ENCODE measurements at places on chromosomes 5 and 9. TPM values are rescaled to one million over a fixed set of nuclear protein-coding genes. Genes with fewer than 3 reads are reported as not detected.
A peak's percentile ranks its signal among the peaks of the same experiment; 100 is the strongest.

GRCh38 chr9:129762985-129763926 is 10.4 kb upstream of the PTGES start:
- H3K36me3 ChIP-seq: no peaks in the 10 kb centered on the region
- H3K4me1 ChIP-seq: no peaks in the 10 kb centered on the region
- no peak overlapping the region for H3K27ac ChIP-seq
- no peak overlapping the region for H3K4me3 ChIP-seq

DNA sequence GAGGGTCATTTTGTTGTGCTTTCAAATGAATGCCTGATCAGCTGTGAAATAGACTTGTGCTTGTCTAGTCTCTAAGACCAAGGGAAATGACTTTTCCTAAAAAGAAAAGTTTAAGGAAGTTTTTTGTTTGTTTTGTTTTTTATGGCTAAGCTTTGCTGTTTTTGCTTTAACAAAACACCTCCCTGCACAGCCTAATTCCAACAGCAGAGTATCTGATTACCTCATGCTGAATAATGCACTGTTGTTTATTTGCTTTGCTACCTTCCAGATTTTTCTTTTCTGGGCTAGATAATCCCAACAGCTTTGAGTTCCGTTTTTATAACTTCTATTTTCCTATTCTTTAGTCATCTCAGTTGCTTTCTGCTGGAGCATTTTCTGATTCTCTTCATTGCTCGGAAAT is 95.8 kb downstream of the AOPEP start:
- no peak for DNase-seq
- no peaks in the 10 kb centered on the region for H3K36me3 ChIP-seq
- peaks cover 16% of the 10 kb centered on the region for H3K4me1 ChIP-seq
- H3K4me3 ChIP-seq: no peak overlapping the region
- no peaks in the 10 kb centered on the region for H3K27me3 ChIP-seq

DNA sequence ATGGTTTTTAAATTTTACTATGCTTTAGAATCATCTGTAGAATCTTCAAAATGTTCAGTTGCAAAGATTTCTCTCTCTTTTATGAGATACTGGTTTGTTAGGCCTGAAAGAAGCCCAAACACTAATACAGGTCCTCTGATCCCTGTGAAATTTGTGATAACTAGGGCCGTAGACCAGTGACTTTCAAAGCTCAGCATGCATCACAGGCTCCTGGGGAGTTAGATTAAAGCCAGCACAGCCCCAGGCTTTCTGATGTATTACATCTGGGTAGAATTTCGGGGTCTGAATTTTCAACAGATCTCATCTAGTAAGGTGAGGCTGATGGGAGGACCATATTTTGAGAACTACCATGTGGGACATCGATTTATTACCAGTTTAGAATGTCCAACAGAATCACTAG is 194.1 kb upstream of the PTPRD start:
- no peak overlapping the region for H3K4me3 ChIP-seq
- H3K27ac ChIP-seq: no peak overlapping the region
- H3K27me3 ChIP-seq: no peaks in the 10 kb centered on the region
- no peaks in the 10 kb centered on the region for H3K36me3 ChIP-seq
- no peaks in the 10 kb centered on the region for H3K4me1 ChIP-seq

GRCh38 chr9:35490155-35490909 is 421 bp downstream of the RUSC2 start:
- peak; percentile 60 for DNase-seq
- H3K27ac ChIP-seq: no peak overlapping the region
- H3K4me3 ChIP-seq: peak overlapping the region; percentile 91
- peaks cover 7% of the 10 kb centered on the region for H3K27me3 ChIP-seq

- H3K27ac ChIP-seq: no peak overlapping the region
- DNase-seq: no peak
- H3K4me3 ChIP-seq: peak overlapping the region; percentile 58
- no peaks in the 10 kb centered on the region for H3K36me3 ChIP-seq
- H3K27me3 ChIP-seq: peaks cover 94% of the 10 kb centered on the region
Observed at GRCh38 chr9:126612326-126612812, 1.4 kb upstream of the LMX1B start.

DNA sequence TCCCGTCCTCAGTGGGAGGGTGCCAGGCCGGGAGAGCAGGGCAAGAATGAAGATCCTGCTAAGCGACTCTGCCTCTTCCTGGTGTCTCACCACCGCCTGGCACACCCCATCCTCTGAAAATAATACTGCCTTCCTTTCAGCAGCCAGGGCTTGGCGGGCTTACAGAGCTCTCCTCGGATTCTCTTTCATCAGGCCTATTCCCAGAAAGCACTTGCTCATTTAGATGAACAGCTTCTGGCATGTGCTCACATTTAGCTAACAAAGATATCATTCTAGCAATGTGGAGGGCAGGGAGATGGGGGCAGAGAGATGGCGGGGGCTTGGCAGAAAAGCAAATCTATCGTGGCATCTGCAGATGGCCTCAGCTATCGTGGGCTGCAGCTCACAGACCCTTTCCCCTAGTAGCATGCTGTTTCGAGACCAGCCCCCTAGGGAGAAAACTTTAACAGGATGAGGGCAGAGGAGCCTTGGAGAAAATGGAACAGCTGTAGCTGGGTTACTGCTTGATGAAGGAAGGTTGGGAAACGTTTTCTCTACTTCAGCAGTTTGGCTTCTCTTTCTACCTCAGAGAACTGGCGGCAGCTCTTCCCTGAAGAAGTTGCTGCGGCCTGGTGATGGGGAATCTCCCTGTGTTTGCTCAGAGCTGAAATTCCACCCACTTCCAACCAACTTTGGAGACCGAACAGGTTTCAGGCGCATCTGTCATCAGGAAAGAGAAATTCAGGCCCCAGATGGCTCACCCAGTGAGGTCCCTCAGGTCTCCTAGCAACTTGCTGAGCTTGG is 102.1 kb downstream of the TMEM174 start:
- DNase-seq: no peak
- H3K36me3 ChIP-seq: no peaks in the 10 kb centered on the region
- H3K27ac ChIP-seq: no peak overlapping the region
- H3K4me1 ChIP-seq: peaks cover 3% of the 10 kb centered on the region
- H3K27me3 ChIP-seq: no peaks in the 10 kb centered on the region

GRCh38 chr5:64315778-64316177 is 150.1 kb downstream of the RNF180 start:
- H3K4me1 ChIP-seq: no peaks in the 10 kb centered on the region
- no peak for DNase-seq
- no peaks in the 10 kb centered on the region for H3K36me3 ChIP-seq

DNA sequence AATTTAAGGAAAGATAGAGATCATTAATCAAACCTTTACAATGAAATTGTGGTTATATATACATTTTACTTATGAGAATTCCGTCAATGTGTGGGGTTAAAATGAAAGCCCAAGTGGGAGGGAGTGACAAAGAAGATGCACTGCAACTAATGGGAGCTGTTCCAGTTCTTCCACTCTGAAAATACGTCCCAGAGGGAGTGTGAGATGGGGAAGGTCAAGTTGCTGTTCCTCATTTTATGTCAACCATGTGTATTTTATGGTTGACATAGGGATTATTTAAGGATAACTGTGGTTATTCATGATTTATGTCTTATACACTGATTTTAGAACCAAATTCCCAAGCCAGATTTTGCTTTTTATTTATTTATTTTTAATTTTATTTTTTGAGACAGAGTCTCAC is 14.2 kb upstream of the RGS3 start:
- no peaks in the 10 kb centered on the region for H3K27me3 ChIP-seq
- DNase-seq: no peak
- no peak overlapping the region for H3K27ac ChIP-seq
- no peaks in the 10 kb centered on the region for H3K36me3 ChIP-seq
- no peak overlapping the region for H3K4me3 ChIP-seq

DNA sequence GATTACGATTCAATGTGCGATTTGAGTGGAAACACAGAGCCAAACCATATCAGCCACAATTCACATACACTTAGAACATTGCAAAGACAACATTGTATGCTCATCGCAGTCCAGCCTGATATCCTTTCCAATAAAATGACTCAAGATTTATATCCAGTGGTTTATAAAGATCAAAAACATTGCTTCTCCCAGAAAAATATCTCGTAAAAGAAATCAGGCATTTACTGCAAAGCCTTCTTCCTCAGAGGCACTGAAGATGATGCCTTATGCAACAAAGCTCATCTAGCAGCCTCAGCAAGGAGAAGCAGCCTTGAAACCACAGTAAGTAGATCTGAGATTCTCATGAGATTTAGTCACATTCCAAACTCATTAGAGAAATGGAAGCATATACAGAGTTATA is 523.8 kb downstream of the ELAVL2 start:
- no peak for DNase-seq
- no peak overlapping the region for H3K27ac ChIP-seq
- H3K36me3 ChIP-seq: no peaks in the 10 kb centered on the region

DNA sequence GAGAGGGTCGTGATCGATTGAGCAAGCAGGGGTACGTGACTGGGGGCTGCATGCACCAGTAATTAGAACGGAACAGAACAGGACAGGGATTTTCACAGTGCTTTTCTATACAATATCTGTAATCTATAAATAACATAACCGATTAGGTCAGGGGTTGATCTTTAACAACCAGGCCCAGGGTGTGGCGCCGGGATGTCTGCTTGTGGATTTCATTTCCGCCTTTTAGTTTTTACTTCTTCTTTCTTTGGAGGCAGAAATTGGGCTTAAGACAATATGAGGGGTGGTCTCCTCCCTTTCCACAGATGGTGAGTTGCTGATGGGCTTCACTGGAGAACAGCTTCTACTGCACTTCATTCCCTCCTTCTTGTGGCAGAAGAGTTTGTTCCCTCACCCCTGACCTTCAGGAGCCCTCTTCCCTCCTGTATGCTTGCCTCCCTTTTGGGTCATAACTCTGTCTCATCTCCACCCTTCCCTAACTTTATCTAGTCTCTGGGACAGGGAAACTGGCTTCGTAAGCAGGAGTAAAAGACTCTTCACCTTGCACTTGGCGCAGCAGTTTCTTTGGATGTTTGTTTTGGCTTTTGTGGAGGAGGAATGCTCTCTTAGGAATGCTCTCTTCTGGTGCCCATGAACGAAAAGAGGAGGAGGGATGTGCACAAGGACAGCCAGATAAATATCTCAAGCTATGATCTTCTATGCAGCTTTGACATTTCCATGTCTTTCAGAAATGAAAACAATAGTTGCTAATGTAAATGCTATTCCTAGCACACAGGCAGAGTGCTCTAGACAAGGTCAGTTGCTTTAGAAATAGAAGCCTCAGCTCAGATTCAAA is 139.8 kb upstream of the RPS23 start:
- peaks cover 11% of the 10 kb centered on the region for H3K4me1 ChIP-seq
- H3K27ac ChIP-seq: no peak overlapping the region
- no peaks in the 10 kb centered on the region for H3K27me3 ChIP-seq
- DNase-seq: no peak

DNA sequence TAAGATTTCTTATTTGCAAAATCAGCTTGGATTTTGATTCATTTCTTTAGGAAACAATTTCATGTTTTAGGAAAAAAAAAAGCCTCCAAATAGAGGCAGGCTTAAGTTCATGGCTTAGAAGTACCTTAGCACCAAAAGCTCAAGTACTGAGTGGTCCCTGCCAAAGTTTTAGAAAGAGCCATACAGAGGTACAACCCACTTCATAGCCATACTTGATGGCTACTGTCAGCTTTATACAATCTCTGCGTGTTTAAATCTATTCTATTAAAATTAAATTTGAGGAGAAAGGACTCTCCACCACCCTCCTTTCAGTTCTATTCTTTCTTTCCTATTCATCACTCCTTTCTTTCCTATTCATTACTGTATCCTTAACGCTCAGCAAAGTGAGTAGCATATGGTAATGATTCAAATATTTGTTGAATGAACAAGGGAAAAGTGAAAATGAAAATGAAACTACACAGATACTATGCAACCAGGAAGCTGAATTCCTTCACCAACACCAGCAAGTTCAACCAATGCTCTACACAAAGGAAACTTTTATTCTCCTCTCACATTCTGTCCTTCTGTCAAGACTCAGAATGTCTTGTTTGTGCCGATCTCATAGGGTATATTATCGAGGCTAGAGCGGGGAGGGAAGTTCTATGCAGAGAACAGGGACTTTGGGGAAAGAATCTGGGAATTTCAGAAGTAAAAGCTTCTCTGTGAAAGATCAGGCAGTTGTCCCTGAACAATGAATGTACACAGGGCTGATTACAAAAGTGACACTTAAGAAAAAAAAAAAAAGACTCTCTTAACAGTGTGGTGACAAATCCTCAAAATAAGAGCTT is 138.6 kb upstream of the SPEF2 start:
- no peaks in the 10 kb centered on the region for H3K27me3 ChIP-seq
- peaks cover 19% of the 10 kb centered on the region for H3K4me1 ChIP-seq
- no peak overlapping the region for H3K4me3 ChIP-seq
- H3K27ac ChIP-seq: no peak overlapping the region
- no peaks in the 10 kb centered on the region for H3K36me3 ChIP-seq
- no peak for DNase-seq

- H3K27me3 ChIP-seq: no peaks in the 10 kb centered on the region
- DNase-seq: no peak
- no peaks in the 10 kb centered on the region for H3K4me1 ChIP-seq
- no peak overlapping the region for H3K4me3 ChIP-seq
- H3K27ac ChIP-seq: no peak overlapping the region
Observed at GRCh38 chr5:180129291-180130190, 58.0 kb upstream of the RNF130 start.

GRCh38 chr5:35438288-35438687 is 179.4 kb upstream of the SPEF2 start:
- no peak overlapping the region for H3K4me3 ChIP-seq
- DNase-seq: no peak
- no peak overlapping the region for H3K27ac ChIP-seq
- no peaks in the 10 kb centered on the region for H3K36me3 ChIP-seq
- 0 out of 2 replicates have a peak, but pooled peaks cover 3% of the 10 kb centered on the region for H3K4me1 ChIP-seq
- H3K27me3 ChIP-seq: no peaks in the 10 kb centered on the region

DNA sequence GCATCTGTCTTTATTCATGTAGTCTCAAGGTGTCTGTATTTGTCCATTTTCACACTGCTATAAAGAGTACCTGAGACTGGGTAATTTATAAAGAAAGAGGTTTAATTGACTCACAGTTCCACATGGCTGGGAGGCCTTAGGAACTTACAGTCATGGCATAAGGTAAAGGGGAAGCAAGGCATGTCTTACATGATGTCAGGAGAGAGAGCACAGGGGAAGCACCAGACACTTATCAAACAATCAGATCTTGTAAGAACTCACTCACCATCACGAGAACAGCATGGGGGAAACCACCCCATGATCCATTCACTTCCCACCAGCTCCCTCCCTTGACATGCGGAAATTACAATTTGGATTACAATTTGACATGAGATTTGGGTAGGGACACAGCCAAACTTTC is 44.2 kb downstream of the NLN start:
- no peak overlapping the region for H3K27ac ChIP-seq
- no peaks in the 10 kb centered on the region for H3K4me1 ChIP-seq
- no peaks in the 10 kb centered on the region for H3K27me3 ChIP-seq

DNA sequence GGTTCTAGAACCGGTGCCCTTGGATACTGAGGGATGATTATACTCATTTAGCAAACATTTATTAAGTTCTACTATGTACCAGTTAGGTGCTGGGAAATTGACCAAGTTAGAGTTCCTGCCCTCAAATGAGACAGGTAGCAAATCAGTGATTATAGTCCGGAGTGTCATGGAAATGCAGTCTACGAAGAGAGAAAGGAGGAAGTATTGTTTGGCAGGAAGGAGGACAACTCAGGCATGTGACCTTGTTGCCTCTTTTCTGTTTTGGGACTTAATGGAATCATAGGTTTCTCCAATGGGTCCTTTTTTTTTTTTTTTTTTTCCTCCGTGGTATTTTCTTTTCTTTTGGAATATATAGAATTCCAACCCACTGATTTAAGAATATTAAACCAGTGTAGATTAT is 28.0 kb downstream of the OSTF1 start:
- H3K27me3 ChIP-seq: no peaks in the 10 kb centered on the region
- no peak overlapping the region for H3K4me3 ChIP-seq
- no peaks in the 10 kb centered on the region for H3K36me3 ChIP-seq
- no peaks in the 10 kb centered on the region for H3K4me1 ChIP-seq
- DNase-seq: no peak
- no peak overlapping the region for H3K27ac ChIP-seq

Gene ANXA2R
- not detected for total RNA-seq

Gene SOWAHA
- total RNA-seq: 0.52 TPM

Gene PPP1R2B
- 0.21 TPM for total RNA-seq

Gene SLC6A7
- total RNA-seq: not detected

Gene NTNG2
- 0.39 TPM for total RNA-seq

Gene PKD2L2
- total RNA-seq: not detected

Gene RETREG1
- total RNA-seq: 2.3 TPM

All from GM23338 (cell line).